ENCODE measurements at places on chromosomes 12 and 14.

DNA sequence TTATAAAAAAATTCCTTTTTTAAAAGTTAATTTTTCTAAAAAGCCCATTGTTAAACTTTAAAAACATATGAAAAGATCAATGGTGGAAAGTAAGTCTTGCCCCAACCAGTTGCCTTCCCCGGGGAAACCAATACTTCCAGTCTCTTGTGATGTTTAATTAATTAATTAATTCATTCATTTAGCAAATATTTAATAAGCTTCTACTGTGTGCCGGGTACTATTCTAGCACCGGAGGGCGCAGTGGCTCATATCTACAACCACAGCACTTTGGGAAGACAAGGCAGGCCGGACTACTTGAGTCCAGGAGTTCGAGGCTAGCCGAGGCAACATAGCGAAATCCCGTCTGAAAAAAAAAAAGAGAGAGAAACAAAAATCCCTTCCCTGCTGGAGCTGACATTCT, 87.4 kb downstream of the HECTD4 start:
- DNase-seq = no peak

DNA sequence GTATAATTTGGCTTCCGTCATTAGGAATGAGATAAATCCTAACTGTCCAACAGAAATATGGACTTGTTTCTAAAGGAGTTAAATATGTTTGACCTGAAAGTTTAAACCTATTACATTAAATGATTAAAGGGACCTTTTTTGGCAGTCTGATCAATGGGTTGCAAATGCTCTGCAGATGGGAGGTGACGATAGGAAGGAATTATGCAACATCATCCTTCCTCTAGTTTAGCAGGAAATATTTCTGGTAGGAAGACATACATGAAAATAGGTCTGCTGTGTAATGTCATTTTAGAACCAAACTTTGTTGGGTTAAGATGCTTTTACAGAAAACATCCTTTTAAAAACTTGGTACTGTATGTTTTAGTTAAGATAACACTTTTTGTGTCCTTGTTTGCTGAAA, 2.6 kb downstream of the LRRC10 start:
- no peak for DNase-seq

GRCh38 chr12:117860111-117860510, 108.7 kb downstream of the KSR2 start:
- no peak for DNase-seq

GRCh38 chr12:15918066-15918465, 6.9 kb downstream of the DERA start:
- no peak for DNase-seq

- DNase-seq = no peak
These were observed 102.1 kb upstream of the RAP1B start for GRCh38 chr12:68508576-68508975.

DNA sequence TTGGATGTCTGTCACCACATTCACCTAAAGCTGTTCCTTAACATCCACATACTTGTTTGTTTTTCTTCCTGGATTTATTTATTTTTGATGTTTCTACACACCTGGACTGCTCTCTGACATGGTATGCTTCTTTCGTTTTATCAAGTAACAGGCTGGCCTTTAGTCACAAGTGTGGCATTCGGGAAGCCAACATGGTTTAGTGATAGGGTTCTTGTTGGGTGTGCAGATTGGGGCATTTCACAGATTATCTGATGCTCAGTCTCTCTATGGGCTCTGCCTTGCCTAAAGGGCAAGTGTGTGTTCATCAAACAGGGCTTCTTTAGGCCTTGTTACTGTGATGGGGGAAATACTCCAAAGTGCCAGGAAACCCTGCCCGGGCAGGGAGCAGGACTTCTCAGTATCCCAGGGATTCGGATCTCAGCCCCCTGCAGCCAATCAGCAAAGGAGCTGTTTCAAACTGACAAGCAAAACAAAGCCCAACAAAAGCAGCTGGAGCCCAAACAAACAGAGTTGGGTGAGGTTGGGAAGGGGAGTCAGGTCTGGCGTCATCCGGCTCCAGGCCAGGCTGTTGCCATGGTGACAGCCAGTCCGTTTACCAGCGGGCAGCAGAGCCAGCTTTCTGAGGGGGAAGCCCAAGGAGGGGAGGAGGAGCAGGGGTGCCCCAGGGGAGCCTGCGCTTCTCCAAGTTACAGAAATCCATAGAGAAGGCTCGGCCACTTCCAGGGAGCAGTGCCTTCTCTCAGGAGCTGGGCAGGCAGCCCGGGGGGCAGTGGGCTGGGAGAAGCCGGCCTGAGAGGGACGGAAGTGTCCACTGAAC, 31.9 kb downstream of the FOS start:
- DNase-seq = peak; percentile 94

DNA sequence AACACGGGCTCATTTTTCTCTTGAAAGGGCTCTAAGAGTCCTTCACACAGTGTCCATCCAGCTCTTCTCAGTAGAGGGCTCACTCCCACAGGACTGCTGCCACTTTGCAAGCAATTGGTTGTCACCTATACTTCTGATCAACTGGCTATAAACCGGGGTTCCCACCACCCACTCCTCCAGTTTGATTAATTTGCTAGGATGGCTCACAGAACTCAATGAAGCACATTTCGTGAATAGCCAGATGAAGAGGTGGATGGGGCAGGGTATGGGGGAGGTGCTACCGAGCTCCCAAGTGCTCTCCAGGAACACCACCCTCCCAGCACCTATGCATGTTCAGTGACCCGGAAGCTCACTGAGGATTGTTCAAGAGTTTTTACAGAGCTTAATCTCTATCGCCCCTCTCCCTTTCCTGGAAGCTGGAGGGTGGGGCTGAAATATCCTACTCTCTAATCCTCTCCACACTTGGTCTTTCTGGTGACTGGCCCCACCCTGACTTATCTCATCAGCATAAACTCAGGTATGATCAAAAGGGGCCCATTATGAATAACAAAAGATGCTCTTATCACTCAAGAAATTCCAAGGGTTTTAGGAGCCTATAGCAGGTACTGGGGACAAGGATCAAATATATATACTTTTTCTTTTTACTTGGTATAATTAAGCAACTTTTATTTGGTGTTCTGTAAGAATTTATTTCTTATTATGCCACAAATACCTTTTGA, 13.9 kb upstream of the EGLN3 start:
- no peak for DNase-seq

GRCh38 chr12:119669744-119670472, 2.0 kb downstream of the PRKAB1 start:
- DNase-seq = peak; percentile 26

GRCh38 chr12:4443616-4444015, 2.0 kb downstream of the FGF6 start:
- DNase-seq = no peak

DNA sequence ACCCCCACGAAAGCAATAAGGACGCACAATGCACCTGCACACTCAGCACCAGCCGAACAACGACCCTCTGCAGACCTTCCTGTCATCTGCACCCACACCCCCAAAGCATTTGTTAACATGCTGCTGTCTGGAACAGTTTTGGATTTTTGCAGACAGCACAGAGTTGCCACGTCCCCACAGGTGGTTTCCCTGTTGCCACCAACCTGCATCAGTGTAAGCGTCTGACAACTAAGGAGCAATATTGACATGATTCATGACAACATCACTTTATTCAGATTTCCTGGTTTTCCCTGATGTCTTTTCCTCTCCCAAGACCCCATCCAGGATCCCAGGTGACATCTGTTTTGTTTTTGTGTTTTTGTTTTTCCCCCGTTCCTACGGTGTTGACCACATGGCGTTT, 150.7 kb upstream of the C14orf180 start:
- no peak for DNase-seq

- DNase-seq = peak; percentile 57
These were observed 90.2 kb upstream of the RESF1 start for GRCh38 chr12:31868965-31869364.

DNA sequence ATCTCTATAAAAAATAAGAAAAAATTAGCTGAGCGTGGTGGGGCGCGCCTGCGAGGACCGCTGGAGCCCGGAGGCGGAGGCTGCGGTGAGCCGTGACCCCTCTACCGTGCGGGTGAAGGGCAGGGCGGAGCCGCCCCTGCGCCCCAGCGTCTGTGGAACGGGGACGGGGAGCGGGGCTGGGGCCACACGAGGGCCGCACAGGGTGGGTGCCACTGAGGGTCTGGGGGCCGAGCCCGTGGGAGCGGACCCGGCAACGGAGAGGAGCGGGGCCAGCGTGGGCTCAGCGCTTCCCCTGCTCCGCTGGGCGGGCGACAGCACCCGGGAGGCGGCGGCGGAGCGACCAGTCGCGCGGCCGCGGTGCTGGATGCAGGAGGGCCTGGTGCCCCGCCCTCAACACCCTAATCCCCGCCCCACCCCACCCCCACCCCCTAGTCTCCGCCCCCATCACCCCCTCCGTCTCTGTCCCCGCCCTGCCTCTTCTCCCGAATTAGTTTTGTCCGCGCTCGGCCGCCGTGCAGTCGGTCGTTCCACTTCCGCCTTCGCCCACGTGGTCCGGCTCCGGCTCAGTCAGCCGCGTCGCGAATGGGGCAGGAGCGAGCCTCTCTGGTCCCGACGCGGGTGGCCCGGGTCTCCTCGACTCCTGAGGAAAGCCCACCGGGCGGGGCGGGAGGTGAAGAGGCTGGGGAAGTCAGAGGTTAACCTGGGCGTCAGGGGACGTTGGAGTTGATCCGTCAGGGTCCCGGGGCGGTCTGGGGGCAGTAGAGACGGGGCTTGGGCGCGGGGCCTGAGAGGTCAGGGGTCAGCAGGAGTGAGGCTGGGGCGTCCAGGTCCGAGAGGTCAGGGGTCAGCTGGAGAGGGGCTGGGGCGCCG, at the start of gene PUS1:
Gene PUS1, plus strand, starts transcription at position 566 of the 870 bp plus-strand sequence. CDS start 447 bp downstream, outside the sequence.
- peak; percentile 92 for DNase-seq

DNA sequence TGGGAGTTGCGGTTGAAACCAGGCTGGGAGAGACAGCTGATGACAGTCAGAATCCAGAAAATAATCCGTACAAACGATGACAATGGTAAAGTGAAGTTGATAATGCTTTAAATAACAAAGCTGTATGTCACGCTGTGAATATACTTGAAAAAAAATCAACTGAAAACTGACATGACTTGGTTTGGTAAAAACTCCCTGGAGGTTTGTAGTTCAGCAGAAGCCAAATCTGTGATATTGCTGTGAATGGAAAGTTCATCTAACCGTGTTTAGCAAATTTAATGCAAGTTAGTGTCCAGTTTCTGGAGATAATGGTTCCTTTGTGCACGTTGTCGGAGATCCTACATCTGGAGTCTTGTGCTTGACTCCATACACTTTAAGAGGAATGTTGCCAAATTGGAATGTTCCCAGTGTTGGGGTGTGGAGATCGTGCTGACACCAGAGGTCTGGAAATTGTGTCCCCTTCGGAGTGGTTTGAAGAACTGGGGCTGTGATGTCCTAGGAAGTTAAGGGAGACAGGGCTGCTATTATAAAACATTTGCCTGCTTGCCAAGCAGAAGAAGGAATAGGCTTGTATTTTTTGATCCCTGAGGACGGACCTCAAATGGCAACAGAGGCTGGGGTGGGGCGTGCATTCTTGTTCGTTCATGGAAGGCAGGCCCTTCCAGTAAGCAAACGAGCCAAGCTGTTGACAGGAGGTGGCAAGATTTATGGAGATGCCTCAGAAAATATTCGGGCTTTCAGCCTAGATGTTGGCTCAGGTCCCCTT, 30.6 kb downstream of the PPFIBP1 start:
- peak; percentile 29 for DNase-seq

- DNase-seq = no peak
These were observed 37.1 kb upstream of the LTBP2 start for GRCh38 chr14:74649167-74649566.

- no peak for DNase-seq
These were observed 4.2 kb downstream of the TDP1 start for GRCh38 chr14:89959853-89960445.

- DNase-seq = no peak
These were observed 210.6 kb upstream of the ABCD2 start for GRCh38 chr12:39830171-39830570.

- DNase-seq = no peak
These were observed 155.5 kb upstream of the NTF3 start for GRCh38 chr12:5276327-5276880.

GRCh38 chr12:54030889-54031471, 1.9 kb upstream of the HOXC5 start:
- DNase-seq = peak; percentile 2
